ENCODE measurements at places on chromosomes 7 and 10. TPM values are rescaled to one million over a fixed set of nuclear protein-coding genes. Genes with fewer than 3 reads are reported as not detected.

GRID2IP gene
- not detected for total RNA-seq

PAPOLB gene
- not detected for total RNA-seq

SUN3 gene
- total RNA-seq = not detected

PTPRE gene
- 0.14 TPM for total RNA-seq

ADCY1 gene
- not detected for total RNA-seq

MBL2 gene
- total RNA-seq = not detected

CNNM1 gene
- total RNA-seq = 4.4 TPM

TUBB8 gene
- not detected for total RNA-seq

GBX1 gene
- not detected for total RNA-seq

RBP3 gene
- total RNA-seq = not detected

TRA2A gene
- total RNA-seq = 93.8 TPM

GIMAP8 gene
- not detected for total RNA-seq

KAZALD1 gene
- total RNA-seq = 14.6 TPM

CALML3 gene
- not detected for total RNA-seq

RGS10 gene
- 58.3 TPM for total RNA-seq

AGAP5 gene
- total RNA-seq = 2.2 TPM

TLL2 gene
- total RNA-seq = 0.30 TPM

TCAF2 gene
- total RNA-seq = 1.9 TPM

PDZD8 gene
- 30.3 TPM for total RNA-seq

MYH16 gene
- total RNA-seq = not detected

ACTR3C gene
- total RNA-seq = not detected

HMX3 gene
- not detected for total RNA-seq

CPVL gene
- not detected for total RNA-seq

PTPN12 gene
- total RNA-seq = 63.3 TPM

NPTX2 gene
- total RNA-seq = not detected

CPXM2 gene
- total RNA-seq = not detected

C10orf105 gene
- not detected for total RNA-seq
